Activated gamma-delta T cell treated with anti-CD3 and anti-CD28 coated beads, Interleukin-2, amount 50 U/mL, for 16 hours (primary cell): ENCODE measurements at places on chromosomes 13 and 19.

DNA sequence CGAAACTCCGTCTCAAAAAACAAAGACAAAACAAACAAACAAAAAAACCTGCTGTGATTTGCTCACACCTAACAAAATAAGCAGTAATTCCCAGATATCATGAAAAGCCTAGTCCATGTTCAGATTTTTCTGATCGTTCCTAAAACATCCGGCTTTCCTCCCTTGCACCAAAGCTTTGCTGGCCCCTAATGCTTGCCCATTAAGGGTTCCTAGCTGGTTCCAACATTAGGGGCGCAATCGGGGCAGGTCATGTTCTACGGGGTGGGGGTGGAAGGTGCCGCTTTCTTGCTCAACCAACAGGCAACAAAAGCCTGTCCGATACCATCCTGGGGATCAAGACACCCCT lies 25.5 kb upstream of the FXYD3 start:
- DNase-seq, result no peak

DNA sequence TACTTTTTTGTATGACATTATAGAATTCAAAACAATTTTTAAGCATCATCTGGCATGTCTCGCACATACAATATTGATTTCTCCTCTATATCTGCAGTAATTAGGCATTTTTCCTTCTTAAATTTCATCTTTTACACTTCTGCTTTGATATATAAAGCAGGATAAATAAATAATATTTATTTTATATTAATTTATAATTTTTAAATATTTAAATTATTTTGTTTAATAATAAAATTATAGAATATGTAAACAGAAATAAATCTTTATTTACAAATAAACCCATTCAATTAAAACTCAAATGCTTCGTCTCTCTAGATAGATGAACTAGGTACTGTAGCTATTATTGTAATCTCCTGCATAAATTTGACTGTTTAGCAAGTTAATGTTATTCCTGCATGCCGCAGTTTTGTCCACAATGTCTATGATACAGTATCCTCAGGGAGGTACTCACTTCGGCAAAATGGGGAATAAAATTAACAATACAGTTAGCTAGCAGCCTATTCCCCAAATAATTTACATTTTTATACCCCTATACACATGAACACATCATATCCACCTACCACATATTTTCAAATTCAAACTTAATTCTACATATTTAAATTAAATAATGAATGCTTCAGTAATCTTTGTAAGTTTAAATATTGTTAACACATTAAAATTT lies 473.6 kb upstream of the SLC10A2 start:
- DNase-seq, result no peak

GRCh38 chr19:35860436-35860817 lies 3.7 kb downstream of the KIRREL2 start:
- no peak for DNase-seq

DNA sequence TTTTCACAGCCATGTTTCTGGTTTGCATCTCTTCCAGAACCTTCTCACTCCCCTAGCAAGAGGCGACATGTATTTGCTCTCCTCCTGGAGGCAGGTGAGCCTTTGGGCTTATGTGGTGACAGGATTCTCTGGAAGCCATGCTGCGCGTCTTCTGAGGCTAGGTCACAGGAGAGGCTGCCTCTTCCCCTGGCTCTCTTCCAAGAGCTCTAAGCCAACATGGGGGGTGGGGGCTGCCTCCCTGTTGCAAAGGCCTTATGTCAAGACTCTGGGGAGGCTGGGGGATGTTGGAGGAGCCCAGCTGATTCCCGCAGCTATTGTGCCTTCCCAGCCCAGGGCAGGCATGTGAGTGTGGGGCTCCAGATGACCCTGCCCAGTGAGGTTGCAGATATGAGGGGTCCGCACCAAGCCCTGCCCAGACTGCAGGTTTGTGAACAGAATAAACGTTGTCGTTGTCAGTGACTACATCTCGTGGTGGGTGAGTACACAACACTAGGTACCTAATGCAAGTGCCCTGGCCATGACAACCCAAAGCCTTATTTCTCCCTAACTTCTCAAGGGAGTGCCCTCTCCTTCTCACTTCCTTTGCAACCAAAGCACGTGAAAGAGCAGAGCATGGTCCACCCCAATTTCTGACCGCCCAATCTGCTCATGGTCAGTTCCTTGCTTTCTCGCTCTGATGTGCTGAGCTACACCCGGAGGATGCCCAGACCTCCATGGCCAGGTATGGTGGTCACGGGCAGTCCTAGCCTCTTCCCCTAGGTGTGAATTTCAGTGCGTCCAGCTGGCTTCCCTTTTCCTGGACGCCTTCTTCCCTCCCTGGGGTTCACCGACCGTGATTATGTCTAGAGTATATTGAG lies 44.9 kb downstream of the TEX29 start:
- DNase-seq, result no peak

GRCh38 chr19:51564791-51565190 lies 6.3 kb upstream of the ZNF175 start:
- DNase-seq, result no peak

DNA sequence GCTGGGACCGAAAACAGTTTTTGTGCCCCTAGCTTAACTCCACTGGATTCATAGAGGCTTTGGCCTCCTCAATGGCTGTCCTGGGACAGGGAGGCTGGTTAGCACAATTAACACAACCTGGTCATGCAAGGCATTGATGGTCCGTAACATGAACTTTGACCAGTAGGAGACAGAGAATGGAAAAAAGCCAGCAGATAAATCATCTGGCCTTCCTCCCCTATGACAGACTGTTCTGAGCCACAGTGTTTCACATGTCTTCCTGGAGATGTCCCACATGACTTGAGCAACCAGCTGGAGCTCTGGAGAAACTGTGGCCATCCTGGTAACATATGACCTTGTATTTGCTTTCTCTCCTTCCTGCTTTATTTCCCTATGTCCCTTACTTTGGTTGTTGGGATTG lies 244.2 kb downstream of the UQCRFS1 start:
- DNase-seq, result no peak

DNA sequence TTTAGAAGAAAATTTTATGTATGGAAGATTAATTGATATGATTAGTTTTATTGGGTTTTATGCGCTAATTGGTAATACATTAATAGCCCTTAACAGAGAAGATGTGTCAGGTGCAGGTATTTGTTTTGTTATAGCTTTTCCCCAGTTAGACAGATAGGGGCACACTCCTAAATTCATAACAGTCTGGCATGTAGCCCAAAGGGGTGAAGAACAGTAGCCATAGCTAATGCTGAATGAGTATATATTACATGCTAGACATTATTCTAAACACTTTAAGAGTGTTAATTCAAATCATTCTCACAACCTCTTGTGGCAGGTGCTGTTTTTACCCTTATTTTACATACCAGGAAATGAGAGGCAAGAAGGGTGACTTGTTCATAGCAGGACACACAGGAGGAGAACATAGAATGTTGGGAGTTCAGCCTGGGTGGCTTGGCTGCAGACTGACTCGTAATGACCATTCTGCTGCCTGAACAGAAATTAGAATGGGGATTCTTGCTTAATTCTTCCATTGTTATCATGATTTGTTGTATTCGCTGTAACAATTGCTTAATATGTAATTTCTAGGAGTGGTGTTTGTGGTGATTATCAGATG lies 20.1 kb downstream of the PCCA start:
- DNase-seq, result no peak

GRCh38 chr19:4539693-4540581 lies at the start of gene LRG1:
Gene LRG1 (minus strand): TSS chr19:4540036. CDS start chr19:4540013, 23 bp downstream.
- no peak for DNase-seq

DNA sequence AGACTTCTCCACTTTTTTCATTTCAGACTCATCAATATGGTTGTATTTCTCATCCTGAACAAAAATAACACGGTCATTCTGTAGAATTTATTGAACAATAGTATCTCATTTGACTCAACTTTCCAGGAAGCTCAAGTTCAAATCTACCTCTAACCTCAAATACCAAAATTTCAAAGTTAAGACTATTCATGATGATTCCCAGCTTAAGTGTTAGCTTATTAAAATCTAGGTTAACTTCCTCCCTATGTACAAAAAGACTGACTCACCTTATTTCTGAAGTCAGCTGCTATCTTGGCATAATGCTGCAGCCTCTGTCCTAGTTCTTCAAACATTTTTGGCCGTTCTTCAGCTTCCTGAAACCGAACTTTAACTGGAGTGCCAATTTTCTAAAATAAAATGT lies 23.2 kb downstream of the HSPH1 start:
- DNase-seq, result no peak

- no peak for DNase-seq
Measured at GRCh38 chr19:17778968-17779929, 15.7 kb upstream of the B3GNT3 start.

GRCh38 chr19:4010808-4011110 lies 3.2 kb downstream of the PIAS4 start:
- no peak for DNase-seq

GRCh38 chr19:52492994-52493470 lies 34.4 kb upstream of the ZNF808 start:
- no peak for DNase-seq

- DNase-seq, result no peak
Measured at GRCh38 chr19:55265173-55265572, 6.4 kb upstream of the PPP6R1 start.

GRCh38 chr13:47546391-47547225 lies 454.5 kb downstream of the SUCLA2 start:
- DNase-seq, result no peak

- DNase-seq, result no peak
Measured at GRCh38 chr19:39351537-39352064, 9.4 kb downstream of the SAMD4B start.

DNA sequence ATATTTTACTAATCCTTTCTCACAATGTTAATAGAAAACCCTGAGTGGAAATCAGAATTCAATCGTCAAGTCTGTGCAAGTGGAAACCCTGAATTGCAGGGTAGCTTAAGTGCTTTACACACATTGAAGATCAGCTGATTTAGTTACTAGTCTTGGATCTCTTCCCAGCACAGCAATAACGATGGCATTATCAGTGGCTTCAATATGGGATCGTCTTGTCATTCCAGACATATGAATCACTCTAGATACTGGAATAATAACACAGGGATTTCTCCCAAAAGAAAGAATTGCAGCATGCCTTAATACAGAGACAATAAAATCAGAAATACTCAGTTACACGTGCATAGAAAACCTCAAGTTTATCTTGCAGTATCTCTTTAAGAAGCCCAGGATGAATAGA lies 12.6 kb upstream of the METTL21C start:
- DNase-seq, result no peak

DNA sequence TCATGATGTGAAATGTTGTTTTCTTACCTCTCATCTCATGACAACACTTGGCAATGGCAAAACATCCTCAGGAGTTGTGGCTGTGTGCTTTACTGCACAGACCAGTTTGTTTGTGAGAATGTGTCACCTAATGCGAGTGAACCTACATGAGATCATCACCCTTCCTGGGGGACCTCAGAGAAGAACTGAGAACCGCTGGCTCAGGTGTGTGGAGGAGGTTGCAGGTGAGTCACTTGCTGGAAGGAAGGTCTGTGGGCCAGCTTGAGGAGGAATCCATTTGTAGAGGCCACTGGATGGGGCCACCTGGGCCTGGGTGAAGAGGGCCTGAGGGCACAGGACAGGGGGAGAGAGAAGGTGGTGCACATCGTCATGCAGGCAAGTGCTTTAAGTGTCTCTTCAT lies 3.0 kb upstream of the CEACAM1 start:
- DNase-seq, result no peak

GRCh38 chr19:10655457-10656312 lies 1.5 kb downstream of the ILF3 start:
- DNase-seq, result no peak

GRCh38 chr19:7215176-7215575 lies 79.0 kb downstream of the INSR start:
- DNase-seq, result no peak

DNA sequence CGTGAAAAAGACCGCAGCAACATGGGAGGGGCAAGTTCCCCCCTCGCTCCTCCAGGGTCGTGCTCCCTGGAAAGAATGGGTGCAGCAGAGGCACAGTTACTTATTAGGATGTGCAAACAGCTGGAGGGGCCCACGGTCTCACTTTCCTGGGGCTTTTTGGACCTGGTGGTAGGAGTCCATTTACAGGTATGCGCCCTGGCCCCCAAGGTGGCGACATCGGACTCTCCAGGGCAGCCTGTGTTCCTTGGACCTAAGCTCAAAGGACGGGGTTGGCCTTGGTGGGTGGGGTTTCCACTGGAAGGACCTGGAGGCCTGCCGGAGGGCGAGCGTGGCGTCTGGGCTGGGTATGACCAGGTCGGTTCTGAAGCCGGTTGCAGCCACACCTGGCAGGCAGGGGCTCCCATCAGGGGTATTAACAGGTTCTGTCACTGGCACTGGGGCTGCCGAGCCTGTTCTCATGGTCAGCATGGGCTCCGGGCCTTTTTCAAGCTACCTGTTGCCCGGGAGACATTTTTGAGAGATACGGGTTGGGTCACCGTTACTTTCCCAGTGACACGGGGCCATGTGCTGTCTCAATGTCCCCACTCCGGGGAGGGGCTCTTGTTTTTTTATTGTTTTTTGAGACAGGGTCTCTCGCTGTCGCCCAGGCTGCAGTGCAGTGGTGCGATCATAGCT lies 5.9 kb downstream of the ZFR2 start:
- no peak for DNase-seq

DNA sequence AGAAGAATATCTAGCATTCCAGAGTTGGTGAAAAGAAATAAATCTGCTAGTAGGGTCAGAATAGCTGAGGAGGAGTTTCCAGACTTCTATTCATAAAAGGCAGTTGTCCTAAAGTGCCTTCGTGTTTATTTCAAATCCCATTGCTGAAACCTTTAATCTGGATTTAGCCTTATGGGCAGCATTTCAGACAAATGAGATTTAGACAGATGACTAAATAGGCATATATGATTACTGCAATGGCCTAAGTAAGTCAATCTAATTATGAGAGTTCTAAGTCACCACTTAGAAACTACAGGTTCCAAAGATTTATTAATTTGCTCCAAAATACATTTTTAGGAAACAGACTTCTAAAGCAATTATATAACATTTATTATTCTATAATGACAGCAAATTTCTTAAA lies 368.7 kb downstream of the LIG4 start:
- DNase-seq, result no peak
